ENCODE measurements at places on chromosomes 6 and 20.

DNA sequence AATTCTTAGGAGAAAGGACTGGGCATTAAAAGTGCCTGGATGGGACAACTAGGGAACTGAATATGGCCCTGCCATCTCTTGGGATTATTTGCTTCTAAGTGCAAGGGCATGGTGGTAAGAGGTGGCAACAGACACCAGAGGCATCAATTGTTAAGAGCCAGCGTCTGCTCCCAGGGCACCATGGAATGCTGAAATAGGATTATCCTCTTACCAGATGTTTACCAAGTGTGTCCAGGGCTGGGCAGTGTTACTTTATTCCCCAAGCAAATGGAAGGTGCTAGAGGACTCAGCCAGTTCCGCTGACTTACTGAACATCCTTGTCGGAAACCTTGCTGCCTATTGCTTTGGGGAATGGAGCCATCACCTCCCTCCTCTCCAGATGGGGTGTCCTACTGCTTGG, 273.6 kb upstream of the SUPT3H start:
- no peak for DNase-seq

DNA sequence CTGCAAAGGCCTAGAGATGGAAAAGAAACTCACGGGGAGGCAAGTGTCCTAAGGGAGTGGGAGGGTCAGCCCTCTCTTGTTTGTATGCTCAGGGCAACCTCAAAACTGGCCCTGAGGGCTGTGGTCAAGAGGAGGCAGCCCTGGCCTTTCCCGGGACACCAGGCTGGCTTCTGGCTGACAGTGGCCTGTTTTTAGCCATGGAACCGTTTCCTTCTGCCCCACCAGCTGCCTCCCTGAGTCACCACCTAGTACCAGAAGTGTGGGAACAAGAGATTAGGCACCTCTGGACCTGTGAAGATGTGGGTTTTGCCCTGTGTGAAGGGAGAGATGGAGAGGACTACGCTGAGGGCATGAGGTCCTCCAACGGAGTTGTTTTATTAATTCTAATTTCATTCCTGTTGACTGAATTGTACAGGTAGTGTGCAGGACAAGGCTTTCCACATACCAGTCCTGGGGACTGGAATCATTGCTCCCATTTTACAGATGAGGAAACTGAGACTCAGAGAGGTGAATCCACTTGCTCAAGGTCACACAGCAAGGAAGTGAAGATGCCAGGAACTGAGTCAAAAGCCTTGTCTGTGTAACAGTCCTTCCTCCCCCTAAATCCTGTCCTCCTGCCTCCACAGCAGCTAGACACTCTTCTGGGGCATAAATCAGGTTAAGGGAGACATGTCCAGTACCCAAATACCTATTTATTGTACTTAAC, 5.5 kb downstream of the FOXS1 start:
- DNase-seq, result no peak

DNA sequence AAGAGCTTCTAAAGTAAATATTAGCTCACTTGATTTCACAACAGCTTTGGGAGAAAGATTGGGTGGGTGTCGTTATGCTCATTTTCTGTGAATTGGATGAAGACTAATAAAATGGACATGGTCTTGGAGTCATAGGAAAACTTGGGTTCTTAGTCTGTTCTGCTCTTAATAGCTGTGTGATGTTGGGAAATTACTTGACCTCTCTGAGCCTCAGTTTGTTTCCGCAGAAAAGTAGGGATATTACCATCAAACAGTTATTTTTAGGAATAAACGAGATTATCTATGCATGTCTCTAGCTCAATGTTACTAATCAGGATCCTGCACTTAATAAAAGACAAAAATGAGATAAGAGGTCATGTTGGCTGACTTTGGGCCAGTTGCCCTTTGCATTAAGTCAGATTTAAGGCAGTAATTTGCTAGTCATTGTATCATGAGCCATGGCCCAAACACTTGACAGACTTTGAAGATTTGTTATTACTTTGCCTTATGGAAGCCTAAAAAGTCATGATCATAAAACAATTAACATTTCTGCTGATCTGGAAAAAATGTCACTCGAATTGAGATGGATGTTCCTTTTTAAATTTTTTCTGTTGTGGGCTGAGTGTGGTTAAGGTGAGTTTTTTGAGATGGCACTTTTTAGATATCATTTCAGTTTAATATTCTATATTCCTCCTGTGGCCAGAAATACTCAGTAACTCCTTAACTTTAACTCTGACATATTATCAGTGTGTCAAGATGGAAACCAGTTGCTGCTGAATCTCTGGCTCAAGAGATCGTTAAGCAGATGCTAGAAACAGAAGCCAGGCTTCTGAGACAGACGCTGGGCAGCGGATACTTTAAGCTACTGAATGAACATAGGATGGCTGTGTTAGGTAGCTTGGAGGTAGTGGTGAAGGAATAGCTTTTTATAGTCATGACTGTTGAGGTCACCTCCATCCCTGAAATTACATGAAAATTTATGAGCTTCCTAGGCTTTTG, 291.6 kb downstream of the PHF3 start:
- no peak for DNase-seq

DNA sequence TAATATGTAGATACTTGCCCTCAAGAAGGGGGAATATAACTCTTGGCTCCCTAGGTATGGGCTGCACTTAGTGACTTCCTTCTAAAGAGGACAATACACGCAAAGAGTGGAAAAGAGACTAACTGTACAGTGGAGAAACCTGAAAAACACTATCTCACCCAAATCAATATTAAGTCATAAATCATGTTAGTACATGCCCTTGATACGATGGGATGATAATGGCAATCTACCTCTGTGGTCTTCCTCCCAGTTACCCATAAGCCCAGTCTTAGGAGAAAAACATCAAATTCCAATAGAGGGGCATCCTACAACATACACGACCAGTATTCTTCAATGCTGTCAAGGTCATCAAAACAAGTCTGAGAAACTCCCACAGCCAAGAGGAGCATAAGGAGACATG, 1.3 kb downstream of the TRIM26 start:
- DNase-seq, result no peak

DNA sequence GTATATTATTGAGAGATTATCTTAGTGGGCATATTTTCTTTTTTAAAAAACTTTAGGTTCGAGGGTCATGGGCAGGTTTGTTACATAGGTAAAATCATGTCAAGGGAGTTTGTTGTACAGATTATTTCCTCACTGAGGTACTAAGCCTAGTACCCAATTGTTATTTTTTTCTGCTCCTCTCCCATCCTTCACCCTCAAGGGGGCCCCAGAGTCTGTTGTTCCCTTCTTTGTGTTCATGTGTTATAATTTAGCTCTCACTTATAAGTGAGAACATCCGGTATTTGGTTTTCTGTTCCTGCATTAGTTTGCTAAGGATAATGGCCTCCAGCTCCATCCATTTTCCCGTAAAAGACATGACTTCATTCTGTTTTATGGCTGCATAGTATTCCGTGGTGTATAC, 247.9 kb upstream of the RAB32 start:
- DNase-seq, result no peak

GRCh38 chr6:118876198-118876597, 17.8 kb upstream of the ASF1A start:
- no peak for DNase-seq

- DNase-seq, result peak; percentile 86
Measured at GRCh38 chr6:170291271-170292110, 613 bp upstream of the DLL1 start.

DNA sequence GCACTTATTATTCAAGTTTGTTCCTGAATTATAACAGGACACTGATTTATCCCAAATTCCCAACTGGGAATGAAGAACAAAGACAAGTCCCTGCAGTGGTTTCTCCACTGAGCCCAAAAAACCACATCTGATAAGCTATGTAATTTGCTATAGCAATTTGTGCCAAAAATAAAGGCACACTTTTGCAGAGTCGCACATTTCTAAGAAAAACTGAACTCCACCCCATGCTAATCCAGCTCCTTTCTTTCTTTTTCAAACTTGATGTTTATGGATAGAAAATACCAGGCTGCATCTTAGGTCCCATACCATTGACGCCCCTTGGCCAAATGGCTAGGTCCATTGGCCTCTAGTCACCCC, 170.2 kb upstream of the CITED2 start:
- DNase-seq, result no peak

- no peak for DNase-seq
Measured at GRCh38 chr6:50543666-50544065, 169.7 kb upstream of the TFAP2D start.

GRCh38 chr6:14035071-14035847, 82.3 kb upstream of the CD83 start:
- no peak for DNase-seq

DNA sequence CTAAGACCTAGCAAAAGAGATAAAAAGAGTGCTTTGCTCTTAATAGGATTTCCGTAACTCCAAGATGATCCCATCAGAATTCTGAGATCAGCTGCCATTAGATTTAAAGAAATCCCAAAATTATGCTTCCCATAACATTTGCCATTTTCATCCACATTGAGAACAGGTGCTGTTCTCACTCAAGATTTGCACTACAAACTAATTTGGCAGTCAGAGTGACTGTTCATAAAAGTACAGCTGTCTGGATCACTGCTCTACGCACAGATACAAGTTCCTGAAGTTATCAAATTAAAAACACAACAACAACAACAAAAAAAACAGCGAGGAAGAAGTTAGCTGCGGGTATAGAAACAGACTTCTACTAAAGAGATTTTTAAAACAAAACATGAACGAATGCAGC, 58.1 kb downstream of the ASCC3 start:
- no peak for DNase-seq

DNA sequence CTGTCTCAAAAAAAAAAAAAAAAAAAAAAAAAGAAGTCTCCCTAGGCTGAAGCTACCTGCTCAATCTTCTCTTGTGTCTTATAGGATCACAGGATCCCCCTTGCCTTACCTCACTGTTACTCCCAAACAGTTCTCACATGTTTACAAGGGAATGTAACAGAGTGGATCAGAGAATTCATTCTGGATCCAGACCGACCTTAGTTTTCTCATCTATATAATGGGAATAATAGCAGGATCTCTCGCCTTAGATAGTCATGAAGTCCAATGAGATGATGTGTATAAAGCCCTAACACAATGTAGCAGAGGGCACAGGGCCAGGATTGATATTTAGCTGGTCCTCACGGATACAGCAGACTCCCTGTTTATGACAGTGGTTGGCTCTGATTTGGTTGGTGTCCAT, 2.3 kb upstream of the FAM110A start:
- no peak for DNase-seq

- DNase-seq, result peak; percentile 39
Measured at GRCh38 chr20:50043573-50044352, 61.0 kb downstream of the SNAI1 start.

DNA sequence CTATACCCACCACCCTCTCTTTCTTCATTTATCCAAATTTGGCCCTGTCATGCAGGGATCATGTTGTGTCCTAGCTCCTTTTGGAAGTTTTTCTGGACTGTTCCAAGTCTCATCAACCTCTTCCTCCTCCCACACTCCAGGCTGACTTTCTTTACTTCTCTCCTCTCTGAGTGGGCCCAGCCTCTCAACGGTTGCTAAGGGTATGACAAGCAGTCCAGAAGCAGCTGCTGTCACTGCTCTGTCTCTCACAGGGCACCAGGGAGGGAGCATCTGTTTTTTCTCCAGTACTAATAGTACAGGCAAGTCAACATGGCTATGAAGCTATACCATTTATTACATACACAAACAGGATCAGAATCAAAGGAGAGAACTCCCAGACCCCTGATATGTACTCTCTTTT, 8.2 kb downstream of the NT5DC1 start:
- no peak for DNase-seq

DNA sequence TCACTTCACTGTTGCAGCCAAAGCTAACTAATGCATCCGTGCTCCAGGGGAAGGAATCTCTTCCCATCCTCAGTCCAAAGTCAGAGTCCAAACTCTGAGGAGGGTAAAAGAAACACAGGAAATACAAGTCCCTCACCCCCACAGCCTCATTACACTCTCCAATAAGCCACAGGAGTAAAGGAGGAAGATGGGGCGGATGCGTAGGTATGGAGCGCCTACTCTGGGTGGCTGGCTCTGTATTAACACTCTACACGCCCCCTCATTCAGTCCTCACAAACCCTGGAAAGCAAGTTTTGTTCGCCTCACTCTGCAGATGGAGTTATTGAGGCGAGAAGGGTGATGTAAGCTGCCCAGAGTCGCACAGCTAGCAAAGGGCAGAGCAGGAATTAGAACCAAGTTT, 242.9 kb downstream of the NRN1 start:
- DNase-seq, result no peak

- DNase-seq, result no peak
Measured at GRCh38 chr6:39855356-39855995, 63.3 kb downstream of the DAAM2 start.

DNA sequence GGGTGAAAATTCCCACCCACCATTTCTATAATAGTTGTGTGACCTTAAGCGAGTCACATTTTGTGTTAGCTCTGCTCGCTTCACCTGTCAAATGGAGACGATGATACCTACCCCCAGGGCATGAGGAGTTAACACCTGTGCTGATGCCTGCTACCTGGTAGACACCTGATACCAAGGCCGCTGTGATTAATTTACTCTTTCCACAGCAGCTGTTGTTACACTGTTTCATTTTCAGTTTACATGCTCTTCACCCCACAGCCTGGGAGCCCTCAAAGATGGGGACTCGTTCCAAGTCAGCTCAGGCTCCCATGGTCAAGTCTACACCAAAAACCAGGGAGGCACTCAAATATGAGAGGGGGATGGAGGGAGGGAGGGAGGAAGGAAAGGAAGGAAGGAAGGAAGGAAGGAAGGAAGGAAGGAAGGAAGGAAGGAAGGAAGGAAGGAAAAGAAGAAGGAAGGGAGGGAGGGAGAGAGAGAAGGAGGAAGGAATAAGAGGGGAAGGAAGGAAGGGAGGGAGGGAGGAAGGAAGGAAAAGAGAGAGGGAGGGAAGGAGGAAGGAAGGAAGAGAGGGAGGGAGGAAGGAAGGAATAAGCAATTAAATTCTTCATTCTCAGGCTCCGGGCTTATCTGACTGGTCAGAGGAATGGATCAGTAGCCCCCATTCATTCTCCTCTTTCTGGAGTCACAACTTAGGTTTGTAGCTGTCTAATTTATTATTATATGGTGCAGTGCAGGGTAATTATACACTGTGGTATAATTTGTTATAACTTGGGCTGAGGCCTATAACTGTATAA, 40.9 kb downstream of the PDYN start:
- DNase-seq, result no peak

DNA sequence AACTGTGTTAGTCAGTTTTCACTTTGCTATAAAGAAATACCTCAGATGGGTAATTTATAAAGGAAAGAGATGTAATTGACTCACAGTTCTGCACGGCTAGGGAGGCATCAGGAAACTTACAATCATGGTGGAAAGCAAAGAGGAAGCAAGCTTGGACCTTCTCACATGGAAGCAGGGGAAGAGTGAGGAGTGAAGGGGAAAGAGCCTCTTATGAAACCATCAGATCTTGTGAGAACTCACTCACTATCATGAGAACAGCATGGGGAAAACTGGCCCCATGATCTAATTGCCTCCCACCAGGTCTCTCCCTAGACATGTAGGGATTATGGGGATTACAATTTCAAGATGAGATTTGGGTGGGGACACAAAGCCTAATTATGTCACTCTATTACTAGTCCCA, 41.3 kb upstream of the PLAGL1 start:
- no peak for DNase-seq

All from ecto neural progenitor cell (in vitro differentiated cells).